ENCODE measurements at places on chromosomes 11 and 22.

GRCh38 chr11:101775033-101775432 is 139.8 kb upstream of the CEP126 start:
- no peak for DNase-seq

DNA sequence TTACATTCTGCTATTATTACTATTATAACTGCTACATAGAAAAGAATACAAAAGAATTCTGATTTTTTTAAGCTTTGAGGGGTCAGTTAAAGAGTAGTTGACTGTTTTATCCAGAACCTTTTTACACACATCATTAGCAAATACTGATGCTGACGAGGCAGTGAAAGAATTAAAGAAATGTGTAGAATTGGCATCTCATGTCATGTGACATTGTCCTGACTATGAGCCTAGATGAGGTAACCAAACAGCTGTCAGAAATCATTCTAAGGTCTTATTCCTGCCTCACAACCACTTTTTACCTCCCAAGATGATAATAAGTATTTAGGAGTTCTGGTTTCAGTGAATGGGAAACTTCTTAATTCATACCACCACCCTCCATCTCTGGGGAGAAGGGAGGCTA is 121.0 kb downstream of the SLC1A2 start:
- DNase-seq: no peak

DNA sequence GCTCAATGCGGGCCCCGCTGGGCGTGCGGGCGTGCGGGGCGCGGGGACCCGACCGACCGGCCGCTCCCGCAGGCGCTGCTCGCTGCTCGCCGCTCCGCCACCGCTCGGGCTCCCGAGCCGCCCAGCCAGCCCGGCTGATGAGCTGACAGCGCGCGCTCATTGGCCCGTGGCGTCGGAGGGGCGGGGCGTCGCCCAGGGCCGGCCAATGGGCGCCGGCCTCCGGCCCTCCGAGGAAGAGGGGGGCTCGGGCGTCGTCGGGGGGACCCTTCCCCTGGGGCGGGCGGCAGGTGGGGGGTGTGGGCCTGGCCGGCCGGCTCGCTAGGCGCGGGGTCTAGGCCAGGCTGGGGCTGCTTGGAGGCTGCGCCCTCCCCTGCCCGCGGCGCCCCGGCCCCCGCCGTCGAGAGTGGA is at the start of gene SCUBE1:
Gene SCUBE1, minus strand, starts transcription at position 111 of the 408 bp plus-strand sequence. CDS start 111 bp downstream, outside the sequence.
- DNase-seq: peak; percentile 2

GRCh38 chr11:128463979-128464378 is 123.4 kb downstream of the ETS1 start:
- DNase-seq: no peak

- no peak for DNase-seq
Measured at GRCh38 chr11:68825571-68825970, 16.1 kb downstream of the CPT1A start.

- DNase-seq: no peak
Measured at GRCh38 chr11:119729581-119729927, 554 bp upstream of the NECTIN1 start.

GRCh38 chr11:127994736-127995135 is 592.6 kb downstream of the ETS1 start:
- DNase-seq: no peak

DNA sequence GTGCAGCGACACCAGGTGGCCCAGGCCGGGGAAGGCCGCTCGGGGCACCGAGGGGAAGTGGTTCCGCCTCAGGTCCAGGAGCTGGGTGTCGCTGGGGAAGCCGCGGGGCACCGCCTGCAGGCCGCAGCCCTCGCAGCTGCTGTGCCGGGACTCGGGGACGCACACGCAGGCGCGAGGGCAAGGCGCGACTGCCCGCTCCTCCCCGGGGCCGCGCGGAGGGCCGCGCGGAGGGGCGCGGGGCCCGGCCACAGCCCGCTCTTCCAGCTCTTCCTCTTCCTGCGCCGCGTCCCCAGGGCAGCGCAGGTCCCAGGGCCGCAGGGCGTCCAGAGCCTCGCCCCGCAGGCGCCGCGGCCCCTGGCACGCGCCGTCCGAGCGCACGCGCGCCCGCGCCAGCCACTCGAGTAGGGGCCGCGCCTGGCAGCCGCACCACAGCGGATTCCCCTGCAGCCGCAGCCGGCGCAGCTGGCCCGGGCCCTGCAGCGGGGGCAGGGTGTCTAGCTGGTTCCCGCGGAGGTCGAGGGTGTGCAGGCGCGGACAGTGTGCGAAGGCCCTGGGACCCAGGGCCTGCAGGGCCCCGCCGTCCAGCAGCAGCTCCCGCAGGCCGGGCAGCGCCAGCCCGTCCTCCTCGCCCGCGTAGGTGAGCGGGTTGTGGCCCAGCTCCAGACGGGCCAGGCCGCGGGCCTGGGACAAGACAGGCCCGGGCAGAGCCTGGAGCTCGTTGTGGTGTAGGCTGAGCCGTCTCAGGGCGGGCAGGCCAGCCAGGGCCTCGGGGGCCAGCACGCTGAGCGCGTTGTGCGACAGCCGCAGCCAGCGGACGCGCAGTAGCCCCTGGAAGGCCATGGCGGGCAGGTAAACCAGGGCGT is 2.8 kb downstream of the CHADL start:
- peak; percentile 57 for DNase-seq

DNA sequence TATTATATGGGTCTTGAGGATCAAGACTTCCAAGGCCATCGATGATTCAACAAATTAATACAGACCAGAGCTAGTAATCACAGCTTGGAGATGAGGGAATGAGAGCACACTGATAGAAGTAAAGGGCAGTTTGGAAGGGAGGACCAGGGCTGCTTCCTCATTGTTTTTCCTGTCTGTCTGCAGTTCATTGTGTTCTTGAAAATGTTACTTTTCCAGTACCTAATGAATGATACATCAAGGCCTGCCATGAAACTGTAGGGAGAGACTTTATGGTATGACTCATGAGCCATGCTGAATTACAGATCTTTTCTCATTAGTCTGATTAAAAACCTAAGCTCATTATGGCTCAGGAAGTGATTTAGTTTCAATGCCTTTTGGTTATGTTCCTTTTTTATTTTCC is 855.6 kb downstream of the KCNA4 start:
- DNase-seq: no peak

DNA sequence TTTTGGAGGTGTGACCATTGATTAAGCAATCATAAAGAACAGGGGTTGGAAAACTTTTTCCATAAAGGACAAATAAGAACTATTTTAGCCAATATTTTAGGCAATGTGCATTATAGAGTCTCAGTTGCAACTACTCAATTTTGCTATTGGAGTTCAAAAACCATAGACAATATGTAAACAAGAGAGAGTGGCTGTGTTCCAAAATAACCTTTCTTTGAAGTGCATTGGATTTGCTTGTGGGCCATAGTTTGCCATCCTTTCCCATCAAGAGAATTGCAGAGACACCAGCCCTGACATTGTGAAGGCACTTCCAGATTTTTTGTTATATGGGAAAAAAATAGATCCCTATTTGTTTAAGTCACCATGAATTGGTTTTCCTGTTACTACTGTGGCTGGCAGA is 63.3 kb upstream of the LARGE1 start:
- DNase-seq: no peak

GRCh38 chr22:31036671-31037550 is 44.2 kb upstream of the SMTN start:
- no peak for DNase-seq

DNA sequence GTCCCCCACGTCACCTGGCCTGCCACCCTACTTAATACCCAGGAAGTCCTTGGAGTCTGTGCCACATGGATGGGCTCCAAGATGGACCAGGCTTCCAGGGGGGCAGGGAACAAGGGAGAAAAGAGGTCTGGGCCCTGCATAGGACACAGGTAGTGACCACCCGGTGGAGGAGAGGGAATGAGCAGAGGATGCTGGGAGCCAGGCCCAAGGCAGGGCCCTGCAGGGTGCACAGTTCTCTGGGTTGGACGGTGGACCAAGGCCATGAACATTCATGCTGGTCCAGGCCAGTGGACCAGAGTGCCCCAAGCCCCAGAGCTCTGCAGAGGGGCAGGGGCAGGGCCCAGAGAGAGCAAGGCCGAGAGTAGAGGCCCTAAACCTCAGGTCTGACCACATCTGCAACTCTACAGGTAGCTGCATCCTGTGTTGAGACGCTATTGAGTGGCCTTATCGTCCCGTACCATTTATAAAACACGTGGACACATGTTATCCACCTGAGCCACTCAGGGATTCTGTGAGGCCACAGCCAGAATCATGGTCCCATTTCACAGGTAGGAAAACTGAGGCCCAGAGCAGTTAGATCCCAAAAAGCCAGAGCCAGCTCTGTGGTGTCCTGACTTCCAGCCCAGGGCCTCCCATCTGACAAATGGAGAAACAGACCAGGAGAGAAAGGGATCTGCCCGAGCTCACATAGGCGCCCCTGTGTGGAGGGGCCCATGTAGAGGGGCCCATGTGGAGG is 46.4 kb downstream of the IGLL5 start:
- DNase-seq: no peak
